ENCODE measurements at places on chromosomes 5 and 9.

DNA sequence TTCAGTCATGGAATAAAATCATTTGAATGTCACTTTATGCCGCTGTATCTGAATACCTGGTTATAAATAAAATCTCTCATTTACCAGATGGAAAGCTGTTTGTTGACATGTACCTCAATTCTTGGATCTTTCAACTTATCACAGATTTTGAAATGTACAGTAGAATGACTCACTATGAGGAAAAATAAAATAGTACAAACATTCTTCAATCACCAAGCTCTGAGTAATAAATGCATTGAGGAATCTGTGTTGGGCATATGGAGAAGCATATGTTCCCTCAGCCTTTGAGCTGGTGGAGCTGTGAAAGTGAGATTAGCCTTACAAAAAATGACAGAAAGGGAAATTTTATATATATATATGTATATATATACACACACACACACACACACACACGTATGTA is 175.4 kb downstream of the KIAA0825 start:
- DNase-seq: no peak

DNA sequence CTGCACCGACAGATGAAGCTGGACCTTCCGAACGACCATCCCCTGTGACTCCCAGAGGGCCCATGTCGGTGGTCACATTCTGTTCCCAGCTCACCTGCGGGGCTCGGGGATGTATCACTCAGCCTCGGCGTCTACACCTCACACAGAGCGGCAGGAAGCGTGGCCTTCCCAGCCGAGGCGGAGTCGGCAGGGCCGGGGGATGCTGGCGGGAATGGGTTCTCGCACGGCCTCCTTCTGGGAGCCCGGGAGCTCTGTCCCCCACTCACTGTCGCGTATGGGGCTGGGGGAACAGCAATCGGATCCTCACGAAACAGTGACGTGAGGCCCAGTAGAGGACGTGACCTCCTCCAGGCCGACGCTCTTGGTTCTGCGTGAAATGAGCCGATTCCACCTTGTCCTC is 20.4 kb downstream of the NACC2 start:
- DNase-seq: no peak

DNA sequence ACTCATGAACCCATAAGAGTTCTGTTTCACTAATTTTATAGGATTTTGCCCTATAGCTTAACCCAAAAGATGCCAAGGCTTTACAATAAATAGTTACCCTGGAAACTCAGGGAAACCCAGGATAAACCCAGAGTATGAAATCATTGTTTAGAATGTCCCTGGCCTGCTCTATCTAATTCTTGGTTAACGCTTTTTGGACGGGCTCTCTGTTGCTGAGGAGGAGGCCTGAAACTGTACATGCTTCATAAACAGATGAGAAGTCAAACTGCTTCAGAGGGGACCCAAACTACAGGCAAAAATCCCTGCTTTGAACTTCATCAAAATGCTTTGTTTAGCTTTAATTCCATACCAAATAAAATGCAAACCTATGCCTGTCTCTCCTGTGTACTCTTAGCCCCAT is 291.9 kb downstream of the SH3GL2 start:
- no peak for DNase-seq

GRCh38 chr5:171288066-171288465 is 21.0 kb upstream of the TLX3 start:
- no peak for DNase-seq

DNA sequence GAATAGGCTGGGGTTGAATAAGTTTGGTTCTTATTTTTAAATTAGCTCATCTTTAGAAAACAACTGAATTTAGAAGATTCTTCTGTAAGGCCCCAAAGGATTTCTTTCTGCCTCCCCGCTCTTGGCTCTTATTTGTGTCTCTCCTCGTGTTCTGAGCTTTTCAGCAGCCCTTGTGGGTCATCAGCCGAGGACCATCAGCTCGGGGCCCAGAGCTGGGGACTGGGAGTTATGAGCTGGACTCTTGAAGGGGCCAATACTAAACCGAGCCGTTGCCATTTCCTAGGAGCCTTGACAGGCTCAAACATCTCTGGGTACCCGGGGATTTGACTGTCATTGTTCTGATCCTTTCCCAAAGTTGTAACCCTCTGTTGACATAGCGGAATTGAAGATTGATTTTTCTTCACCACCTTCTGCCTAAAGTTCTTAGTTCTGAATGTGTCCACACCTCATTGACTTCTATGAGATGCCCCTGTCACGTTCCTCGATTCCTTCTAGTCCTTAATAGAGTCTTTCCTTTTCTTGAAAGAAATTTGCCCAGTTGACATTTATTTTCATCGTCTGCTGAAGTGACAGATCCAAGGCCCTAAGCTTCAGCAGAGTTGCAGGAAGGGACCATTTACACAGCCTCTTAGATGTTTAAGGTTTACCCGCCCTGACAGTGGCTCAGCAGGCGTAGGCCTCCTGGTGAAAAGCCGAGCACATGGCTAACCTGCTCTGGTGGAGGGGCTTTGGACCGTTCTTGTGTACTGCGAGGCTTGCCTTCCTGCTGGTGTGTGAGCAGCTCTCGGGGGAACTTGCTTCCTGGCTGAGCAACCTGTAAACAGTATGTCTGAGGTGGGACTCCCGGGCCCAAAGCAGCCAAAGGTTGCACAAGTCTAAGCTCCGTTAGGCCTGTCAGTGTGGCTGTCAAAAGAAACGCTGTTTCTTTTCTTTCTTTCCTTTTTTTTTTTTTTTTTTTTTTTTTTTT is 24.0 kb downstream of the ABL1 start:
- no peak for DNase-seq

DNA sequence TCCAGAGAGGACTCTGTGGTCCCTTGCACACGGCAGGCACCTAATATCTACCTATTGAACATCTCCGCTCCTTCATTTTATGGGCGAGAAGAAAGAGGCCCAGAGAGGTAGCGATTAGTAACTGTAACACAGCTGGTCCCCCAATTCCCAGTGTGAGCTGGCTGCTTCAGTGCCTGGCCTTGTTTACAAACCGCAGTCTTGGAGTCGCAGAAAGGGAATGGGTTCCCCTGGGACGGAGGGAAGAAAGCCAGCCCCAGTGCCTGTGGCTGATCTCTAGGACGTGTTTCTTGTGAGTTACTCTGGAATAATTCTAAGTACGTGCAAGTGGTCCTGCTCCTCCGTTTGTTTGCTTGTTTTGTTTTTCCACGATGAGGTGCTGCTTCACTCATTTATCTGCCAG is 52.0 kb downstream of the CFAP77 start:
- DNase-seq: no peak

DNA sequence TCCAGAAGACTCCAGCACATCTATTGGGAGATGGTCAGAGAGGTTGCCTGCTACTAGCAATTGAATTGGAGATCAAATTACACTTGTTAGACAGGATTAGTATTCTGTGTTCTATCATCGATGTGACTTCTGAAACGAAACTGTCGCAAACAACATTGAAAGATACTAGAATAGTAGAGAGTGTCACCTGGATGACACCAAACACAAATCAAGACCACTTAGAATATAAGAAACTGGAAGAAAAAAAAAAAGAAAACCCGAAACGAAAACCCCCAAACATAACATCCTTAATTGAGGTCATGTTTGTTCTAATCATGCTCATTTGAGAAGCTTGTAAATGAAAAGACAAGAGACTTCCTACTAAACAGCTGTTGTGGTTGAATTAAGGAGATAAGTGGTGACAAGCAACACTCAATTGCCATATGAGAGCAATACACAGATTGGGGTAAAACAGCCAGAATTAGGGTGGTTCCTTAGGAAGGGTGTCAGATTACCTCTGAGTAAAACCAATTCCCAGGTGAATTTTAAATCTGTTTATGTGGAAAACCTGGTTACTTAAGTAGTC is 97.6 kb downstream of the BASP1 start:
- no peak for DNase-seq

- DNase-seq: no peak
Measured at GRCh38 chr5:94422812-94423211, 195.6 kb downstream of the KIAA0825 start.

- DNase-seq: no peak
Measured at GRCh38 chr9:89489548-89490530, 8.1 kb downstream of the SEMA4D start.

GRCh38 chr5:83281176-83281575 is 190.4 kb upstream of the VCAN start:
- no peak for DNase-seq

DNA sequence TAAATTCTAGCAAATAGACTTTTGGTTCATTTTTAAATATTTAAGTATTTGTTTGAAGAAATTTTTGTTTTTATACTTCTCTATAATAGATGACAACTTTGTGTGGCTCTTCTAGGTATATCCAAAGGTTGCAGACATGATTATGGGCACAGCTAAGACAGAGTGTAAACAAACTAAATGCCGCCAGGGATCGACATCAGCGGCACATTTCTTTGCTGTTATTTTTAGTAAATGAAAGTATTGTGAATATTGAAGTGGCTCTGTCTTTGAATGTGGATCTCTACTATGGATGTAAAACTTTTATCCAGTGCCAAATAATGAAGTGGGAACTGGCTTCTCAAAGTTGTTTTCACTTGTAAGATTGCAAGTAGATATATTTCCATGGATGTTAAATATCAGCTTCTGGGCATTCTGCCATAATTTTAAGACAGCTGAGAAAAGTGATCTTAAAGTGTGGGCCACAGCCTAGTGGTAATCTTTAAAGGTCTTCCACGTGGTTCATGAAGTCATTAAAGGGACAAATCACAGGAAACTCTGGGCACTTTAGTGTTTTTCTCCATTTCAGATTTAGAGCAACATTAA is 589.9 kb downstream of the ZNF608 start:
- no peak for DNase-seq

DNA sequence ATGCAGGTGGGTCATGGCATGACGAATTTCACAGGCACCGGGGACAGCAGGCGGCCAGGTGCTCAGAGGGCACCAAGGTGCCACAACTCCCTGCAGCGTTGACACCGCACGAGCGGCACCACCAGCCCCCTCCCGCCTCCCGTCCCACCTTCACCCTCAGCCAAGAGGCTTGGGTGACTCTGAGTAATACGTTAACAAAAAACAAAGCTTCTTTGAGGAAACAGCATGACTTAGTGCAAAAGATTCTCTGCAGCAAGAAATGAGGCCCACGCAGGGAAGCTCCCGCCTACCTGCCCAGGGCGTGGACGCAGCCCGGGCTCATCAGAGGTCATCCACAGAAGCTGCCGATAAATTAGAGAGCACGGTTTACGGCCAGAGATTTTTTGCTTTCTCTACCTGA is 4.1 kb downstream of the TMEM250 start:
- no peak for DNase-seq

GRCh38 chr9:78393340-78393739 is 96.4 kb downstream of the PSAT1 start:
- DNase-seq: no peak

GRCh38 chr9:21994556-21995005 is at the start of gene CDKN2B-AS1:
CDKN2B-AS1 (plus strand) TSS chr9:21994791.
- DNase-seq: no peak

DNA sequence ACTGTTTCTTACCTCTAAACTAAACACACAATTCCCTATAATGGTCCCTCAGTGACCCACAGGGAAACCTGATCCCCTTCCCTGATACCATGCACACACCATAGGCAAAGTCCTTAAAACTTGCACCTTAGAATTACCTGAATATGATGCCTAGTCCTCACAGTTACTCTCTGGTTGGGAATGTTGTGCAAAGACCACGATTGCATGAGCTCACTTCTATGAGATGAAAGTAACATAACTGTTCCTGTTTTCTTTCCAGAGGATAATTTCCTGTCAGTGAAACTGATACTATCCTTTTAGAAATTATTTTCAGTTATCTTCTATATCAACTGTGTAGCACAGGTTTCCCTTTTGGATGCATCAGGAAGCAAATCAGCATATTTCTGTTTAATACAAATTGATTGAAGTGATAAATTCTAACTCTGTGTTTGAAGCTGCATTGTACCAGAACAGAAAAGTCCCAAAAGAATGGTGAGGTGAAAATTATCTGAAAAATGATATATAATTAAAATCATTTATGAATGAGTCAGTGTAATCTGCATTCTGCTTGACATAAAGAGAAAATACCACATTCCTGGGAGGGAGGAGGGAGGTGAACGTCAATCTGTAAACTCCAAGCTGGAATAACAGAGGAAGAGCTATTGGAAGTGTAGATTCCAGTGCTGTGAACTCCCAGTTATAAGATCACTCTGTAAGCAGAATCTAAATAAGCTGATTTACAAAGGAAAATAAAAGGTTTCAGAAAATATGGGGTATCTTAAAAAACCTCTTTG is 51.2 kb upstream of the TNFAIP8 start:
- no peak for DNase-seq

DNA sequence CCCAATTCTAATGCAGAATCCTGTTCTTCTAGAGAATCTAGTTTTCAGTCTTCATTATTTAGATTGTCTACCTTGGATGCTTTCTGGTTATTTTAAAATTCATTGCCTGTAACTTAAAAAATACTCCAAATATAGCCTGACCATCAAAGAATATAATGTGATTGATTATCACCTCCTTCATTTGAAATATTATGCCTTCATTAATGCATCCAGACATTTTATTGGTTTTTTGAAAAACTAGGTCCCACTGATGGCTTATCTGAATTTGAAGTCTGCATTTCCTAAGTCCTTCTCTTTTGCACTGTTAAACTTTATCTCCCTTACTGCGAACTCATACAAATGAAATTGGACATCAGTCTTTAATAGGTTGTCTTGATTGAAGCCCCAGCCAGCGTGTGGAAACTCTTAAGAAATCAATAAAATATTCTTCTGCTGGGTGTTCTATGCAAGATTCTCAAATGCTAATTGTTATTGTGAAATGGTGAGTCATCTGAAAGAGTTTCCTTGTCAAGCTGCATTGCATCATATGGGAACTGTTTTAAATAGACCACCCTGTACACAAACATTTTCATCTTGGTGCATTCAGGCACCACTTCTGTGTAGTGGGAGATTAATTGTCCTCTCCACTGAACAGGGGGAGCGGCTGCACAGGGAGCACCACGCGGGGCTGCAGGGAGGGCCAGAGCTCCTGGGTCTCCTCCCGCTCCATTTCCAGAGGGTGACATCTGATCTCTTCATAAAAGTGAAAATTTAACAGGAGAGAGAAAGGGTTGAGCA is 92.3 kb upstream of the FANCC start:
- no peak for DNase-seq

DNA sequence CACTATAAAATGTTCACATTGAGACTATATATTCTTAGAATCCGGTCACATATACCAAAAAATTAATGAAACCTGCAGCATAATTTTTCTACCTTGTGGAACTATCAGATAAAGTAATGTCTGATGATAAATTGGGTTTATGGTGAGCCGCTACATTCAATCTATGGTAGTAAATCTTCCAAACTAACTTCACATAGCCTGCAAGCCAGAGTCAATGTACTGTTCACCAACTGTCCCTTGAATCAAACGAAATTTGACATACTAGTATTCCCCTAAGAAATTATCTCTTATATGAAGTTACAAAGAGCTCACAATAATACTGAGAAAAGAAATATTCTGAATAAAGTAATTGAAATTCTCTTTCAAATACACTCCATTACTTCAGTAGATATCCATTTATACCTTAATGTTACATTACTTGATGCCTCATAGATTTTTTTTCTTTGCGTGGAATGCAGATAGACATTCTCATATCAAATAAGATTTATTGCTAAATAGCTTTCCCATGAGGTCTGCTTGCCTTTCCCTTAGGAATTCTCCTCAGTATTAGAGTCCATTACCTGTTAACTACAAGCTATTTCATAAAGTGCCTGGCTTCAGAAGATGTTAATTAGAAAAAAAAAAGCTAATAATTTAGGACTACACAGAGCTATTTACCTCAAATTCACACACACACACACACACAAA is 169.5 kb downstream of the PTPRD start:
- no peak for DNase-seq

Data from activated T-helper 1 cell treated with anti-CD3 and anti-CD28 coated beads, Interleukin-2, amount 50 U/mL, for 16 hours (primary cell).